ENCODE measurements at places on chromosomes 5 and 9.

GRCh38 chr5:148725675-148726074, 71.3 kb upstream of the HTR4 start:
- DNase-seq, result no peak

- DNase-seq, result no peak
Observed at GRCh38 chr5:15103130-15103529, 231.6 kb upstream of the ANKH start.

DNA sequence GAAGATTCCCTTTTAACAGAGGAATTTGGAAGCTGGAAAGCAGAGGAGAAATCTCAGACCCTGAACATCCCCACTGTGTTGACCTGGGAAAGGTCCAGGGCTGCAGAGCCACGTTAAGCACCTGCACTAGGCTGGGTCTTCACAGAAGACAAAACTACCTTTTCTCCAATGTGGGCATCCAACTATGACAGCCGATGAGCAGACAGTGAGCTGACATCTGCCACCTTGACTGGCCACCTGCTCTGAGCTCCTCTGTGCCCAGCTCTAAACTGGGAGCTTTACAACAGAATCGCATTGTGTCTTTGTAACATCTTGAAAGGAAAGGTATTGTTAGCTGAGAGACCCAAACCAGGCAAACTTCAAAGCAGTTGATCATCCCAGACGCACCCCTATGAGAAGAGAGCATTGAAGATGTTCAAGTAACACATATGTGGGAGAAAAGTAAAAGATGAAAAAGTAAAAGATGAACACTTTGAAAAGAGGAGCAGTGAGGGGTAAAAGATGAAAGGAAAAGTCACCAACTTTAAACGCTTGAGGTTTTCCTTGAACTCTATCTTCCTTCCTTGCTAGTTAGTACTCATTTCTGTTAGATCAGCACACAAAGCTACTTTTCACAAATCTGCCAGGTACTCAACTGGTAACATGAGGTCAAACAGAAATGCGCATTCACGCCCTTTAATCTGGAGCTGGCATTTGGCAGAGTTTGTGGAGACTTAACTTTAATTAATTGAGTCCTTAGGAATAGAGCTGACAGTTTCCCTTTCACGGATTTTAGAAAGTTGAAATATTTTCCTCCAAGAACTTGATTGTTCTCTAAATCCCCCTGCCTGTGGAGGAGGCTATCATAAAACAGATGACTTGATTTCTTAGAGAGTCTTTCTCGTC, 53.2 kb upstream of the CTXN3 start:
- DNase-seq, result no peak

DNA sequence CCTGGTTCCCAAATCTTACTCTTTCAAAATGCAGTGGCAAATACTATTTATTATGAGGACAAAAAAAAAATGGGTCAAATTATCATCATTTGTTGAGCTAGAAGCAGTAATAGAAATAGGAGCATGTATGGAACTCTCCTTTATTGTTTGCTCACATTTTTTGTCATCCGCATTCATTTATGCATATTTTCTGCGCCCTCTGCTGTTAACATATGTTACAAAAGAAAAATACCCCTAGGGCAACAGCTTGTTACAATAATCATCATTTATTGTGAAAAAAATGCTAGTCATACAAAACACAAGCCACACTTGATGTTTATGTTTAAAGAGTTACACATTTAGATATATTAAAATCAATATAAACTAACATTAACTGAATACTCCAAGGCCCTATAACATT, 328.2 kb downstream of the TUSC1 start:
- DNase-seq, result no peak

- DNase-seq, result no peak
Observed at GRCh38 chr5:22910523-22910922, 57.4 kb upstream of the CDH12 start.

GRCh38 chr5:172878933-172879752, 45.1 kb downstream of the ERGIC1 start:
- no peak for DNase-seq

GRCh38 chr5:119789406-119790117, 160.2 kb downstream of the FAM170A start:
- no peak for DNase-seq

DNA sequence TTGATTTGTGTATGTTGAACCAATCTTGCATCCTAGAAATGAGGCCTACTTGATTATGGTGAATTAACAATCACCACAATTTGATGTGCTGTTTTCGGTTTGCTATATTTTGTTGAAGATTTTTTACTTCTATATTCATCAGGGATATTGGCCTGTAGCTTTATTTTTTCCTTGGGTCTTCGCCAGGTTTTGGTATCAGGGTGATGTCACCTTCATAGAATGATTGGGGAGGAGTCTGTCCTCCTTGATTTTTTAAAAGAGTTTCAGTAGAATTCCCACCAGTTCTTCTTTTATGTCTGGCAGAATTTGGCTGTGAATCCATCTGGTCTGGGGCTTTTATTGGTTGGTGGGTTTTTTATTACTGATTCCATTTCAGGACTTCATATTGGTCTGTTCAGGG, 115.2 kb downstream of the CPLANE1 start:
- DNase-seq, result no peak

GRCh38 chr5:65271906-65272305, 209.8 kb downstream of the ADAMTS6 start:
- DNase-seq, result no peak

DNA sequence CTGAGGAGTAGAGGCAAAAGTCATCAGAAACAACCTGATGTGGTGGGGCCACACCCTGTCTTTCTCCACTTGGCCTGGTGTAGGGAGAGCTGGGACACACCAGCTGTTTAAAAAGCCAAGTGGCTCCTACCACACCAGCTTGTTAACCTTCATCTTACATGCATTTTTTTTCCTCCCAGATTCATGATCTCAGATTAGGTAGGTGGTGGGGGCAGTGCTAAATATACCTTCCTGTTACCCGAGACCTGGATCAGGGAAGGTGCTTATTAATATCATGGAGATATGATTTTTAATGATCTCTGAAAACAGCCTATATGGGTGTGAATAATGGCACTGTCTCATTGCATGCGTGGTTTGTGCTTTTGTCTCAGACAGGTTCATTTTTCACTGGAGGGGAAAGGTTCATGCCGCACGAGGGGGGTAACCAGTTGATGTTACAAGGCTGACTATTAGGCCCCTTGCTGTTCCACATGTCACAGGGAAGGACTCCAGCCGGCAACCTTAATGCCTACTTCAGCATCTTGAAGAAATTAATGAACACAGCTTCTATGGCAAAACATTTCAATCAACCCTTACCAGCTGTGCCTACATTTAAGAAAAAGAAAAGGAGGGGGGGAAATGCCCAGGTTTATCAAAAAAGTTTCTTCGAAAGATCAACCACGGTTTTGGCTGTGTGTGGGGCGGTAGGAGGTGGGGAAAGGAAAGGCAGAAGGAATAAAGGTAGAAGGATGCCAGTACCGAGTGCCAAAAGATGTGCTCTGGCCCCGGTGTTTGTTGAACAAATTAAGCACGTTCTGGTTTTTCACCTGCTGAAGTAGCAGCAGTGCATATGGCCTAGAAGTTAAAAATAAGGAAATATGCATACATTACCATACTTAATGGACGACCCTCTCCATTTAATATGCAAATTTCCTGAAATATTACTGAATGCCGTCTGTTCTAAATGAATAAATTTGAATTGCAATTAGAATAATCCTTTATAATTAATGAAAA, 185.4 kb downstream of the EBF1 start:
- DNase-seq, result no peak

DNA sequence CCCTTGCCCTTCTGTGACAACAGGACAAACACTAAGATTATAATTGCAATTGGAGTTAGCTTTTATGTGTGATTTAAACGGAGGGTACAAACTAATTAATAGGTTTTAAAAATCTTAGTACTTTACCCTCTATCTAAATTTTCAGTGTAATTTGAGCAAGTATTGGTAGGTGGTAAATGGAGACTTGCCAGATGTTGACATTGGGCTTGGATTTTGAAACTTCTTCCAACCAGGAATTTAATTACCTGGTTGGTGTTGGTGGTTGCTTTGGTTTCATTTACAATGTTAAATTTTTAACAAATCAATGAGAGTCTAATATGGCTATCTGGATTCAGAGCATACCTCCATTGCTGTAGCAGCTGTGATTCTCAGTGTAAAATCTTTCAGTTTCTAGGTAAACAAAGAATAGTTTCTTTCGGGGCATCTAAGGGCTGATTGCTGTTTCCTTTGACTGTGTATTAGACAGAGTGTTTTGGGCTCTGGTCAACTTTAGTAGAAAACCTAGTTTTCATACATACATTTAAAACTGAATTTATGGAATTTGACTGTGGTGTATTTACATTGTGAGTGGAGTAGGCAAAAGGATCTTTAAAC, 1.9 kb downstream of the DAPK1 start:
- DNase-seq, result no peak

DNA sequence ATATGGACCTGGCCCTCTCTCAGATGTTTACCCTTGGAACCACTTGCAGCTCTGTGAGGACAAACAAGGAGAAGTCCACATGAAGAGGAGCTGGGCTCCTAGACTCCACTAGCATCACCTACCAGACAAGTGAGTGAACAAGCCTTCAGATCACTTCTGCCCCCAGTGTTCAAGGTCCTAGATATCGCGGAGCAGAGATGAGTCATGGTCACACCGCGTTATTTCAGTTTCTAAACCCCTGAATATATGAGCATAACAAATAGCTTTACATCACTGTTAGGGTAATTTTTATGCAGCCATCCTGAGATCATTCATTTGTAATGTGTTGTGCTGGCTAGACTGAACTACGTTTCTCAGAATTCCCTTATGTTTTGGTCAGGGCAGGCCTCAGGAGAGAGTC, 77.0 kb upstream of the DAP start:
- no peak for DNase-seq

DNA sequence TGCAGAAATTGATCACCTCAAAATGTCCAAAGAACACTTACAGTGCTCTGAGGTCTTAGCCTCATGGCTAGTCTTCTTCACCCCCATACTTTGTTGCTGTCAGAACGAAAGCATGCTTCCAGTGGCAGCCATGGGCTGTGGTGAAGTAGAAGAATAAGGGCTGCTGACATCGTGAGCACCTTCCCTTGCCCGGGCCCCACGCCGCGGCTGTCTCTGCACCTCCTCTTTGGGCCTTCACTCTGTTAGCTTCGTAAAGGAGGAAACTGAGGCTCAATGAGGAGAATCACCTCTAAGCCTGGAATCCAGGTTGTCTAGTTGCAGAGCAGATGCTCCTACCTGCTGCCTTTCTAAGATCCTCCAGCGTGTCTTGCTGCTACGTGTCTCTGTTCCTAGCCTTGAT, 139.5 kb upstream of the SLC28A3 start:
- DNase-seq, result no peak

DNA sequence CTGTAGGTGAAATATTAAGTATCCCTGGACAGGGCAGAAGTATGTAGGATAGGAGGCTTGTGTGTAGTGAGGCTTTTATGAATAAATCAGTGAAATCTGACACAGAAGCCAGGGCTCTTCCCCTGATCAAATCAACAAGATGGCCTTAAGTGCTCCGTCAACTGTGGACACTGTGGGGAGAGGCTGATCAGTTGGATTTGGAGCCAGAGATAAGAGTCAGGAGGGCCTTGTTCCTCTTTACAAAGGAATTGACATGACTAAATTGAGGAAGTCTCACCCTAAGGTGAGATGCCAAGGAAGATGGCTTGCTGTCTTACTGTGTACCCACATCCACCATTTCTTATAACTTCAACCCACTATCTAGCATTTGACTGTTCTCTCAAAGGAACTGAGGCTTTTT, 91.6 kb upstream of the PRRC1 start:
- no peak for DNase-seq

DNA sequence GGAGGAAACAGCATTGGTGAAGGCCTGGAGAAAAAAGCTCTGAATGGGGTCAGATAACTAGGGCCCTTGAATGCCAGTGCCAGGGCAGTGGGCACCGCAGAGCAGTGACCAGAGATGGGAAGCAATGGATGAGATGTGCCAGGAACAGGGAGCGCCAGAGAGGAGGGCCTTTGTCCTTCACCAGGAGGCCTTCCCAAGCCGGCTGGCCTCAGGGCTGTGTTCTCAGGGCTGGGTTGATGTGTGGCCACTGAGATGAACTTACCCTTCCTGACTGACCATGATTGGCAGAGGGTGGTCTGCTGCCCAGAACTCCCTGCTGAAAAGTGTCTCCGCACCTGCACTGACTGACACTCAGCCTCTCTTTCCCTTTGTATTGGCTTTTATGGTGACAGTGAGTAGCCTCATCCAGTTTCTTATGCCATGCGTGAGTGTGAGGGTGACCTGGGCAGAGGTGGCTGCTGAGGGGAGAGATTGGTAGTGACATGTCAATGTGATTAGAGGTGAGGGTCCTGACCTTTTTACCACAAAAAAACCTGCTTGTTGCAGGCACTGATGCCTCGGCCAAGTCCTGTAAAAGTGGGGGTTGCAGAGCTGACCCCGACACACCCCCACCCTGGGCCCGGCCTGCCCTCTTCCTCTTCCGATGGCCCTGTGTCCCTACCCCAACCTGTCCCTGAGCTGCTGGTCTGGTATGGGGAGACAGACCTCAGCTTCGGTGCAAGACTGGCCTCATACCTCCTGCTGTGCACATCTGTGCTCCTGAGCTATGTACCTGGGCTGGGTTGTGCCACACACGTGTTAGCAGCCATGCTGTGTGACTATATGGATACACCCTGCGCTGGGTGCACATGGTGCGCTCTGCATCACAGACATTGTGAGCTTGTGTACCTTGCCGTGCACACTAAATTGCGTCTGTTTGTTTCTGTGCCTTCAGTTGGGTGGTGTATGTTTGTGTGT, 57.1 kb upstream of the PSD2 start:
- DNase-seq, result no peak

DNA sequence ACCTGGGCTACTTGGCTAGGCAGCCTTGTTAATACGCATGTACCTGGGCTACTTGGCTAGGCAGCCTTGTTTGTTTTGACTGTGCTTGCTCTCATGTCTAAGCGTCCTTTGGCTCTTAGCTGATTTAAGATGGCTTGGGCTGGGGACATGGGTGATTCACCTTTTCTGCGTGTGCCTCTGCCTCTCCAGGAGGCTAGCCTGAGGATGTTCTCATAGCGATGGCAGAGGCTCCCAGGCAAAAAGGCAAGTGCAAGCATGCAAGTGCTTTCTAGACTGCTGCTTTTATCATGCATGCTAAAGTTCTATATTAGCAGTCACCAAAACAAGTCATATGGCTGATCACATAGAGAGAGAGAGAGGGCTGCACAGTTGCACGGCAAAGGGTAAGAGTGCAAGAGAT, 300.5 kb downstream of the IRX1 start:
- no peak for DNase-seq

DNA sequence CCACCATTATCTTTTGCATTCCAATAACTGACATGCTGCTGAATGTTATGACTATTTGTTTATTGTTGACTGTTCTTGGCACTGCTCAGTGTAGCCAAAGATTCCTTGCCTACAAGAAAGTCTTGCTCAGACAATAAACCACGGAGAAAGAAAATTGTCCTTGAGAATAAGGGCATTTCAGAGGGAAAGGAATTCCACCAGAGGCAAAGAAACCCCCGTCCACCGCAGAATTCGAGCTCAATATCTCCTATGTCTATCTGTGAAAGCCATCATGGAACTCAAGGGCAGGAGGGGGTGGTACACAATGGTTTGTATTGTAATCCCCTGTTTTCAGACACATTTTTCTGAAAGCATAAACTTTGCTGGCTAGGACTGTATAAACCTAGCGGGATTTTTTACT, 70.3 kb upstream of the ADAMTS16 start:
- DNase-seq, result no peak

Measured in GM12891 (cell line).